ENCODE measurements at places on chromosomes 6 and 20.

DNA sequence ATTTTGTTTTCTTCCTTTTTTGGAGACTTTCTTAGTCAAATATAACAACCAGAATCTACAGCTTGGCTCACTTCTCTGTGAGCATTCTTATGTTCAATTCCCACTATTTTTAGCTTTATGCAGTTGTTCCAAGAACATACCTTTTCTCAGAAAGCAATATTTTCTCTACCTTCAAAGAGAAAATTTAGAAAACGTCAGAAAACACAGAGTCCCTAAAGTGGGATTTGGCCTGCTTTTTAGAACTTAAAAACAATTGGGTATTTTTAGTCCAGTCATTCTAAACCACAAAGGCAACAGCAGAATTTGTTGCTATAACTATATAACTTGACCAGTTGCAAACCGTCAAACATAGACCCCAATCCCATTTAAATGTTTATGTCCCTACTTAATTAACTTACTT lies 133.1 kb downstream of the MOXD1 start:
- no peak for DNase-seq

GRCh38 chr6:88705601-88706000 lies 257.8 kb downstream of the RNGTT start:
- no peak for DNase-seq

GRCh38 chr6:89270951-89271721 lies 44.0 kb downstream of the GABRR2 start:
- DNase-seq: no peak

DNA sequence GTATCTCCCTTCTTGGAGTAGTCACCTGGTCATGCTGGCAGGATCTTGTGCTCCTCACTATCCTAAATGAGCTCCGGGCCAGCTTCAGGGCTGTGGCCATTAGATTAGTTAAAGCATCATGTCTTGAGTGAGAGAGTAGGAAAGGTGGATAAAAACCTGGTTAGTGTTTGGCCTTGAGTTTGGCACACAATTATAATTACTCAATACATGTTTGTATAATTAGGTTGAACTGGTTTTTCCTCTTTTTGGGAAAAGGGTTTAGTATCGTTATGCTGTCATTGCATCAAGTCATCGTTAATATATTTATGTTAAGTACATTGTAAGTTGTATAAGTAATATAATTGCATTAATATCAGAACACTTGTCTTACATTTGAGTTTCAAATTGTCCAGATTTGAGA lies 126.3 kb downstream of the CDKAL1 start:
- no peak for DNase-seq

DNA sequence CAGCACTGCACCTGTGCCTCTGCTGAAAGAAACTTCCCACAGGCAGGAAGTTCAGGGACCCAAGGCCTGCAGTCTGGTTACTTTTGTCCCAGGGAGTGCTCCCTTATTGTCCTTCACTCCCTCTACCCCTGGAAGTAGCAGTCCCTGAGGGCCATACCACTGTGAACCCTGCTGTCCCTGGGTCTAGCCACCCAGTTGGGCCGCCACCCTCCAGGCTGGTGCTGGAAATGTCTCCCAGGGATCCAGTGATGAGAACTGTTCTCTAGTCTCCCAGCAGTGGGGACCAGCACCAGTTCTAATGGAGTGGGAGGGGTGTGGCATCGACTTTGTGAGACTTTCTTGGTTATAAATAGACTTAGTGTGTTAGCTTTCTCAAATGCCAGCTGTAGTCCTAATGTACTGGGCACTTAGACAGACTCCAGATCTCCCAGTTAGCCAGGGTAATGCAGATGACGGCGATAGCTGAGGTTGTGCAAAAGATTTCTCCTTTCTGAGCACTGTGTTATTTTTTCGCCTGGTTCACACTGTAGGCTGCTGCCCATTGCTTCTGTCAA lies 462.5 kb downstream of the CDH26 start:
- no peak for DNase-seq

All from stimulated activated CD8-positive, alpha-beta memory T cell treated with anti-CD3 and anti-CD28 coated beads, Interleukin-2, amount 100 ng/mL, for 1 hour (primary cell).